GM04504 (cell line): ENCODE measurements at places on chromosomes 4 and X.
A peak's percentile ranks its signal among the peaks of the same experiment; 100 is the strongest.

GRCh38 chrX:13667919-13668318, 15.0 kb downstream of the TCEANC start:
- no peak for DNase-seq

DNA sequence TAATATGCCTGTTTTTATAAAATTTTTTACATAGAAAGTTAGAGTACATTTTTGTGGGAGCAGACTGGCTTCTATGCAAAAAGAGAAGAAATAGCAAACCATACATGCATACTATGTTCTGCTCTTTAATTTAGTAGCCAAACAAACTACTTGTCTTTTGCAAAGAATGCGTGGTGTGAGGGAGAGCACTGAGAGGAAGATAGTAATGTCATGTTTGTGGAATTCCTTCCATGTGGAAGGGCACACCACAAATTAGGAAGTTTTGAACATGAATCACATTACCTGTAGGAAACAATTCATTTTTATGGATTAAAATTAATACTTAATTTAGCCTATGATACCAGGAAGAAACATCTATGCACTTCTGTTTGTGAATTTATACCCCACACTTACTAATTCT, 1529.1 kb upstream of the ADGRL3 start:
- DNase-seq = no peak

- DNase-seq = no peak
Measured at GRCh38 chr4:81510643-81511178, 39.0 kb upstream of the RASGEF1B start.

- no peak for DNase-seq
Measured at GRCh38 chr4:113537628-113538027, 223.9 kb downstream of the CAMK2D start.

DNA sequence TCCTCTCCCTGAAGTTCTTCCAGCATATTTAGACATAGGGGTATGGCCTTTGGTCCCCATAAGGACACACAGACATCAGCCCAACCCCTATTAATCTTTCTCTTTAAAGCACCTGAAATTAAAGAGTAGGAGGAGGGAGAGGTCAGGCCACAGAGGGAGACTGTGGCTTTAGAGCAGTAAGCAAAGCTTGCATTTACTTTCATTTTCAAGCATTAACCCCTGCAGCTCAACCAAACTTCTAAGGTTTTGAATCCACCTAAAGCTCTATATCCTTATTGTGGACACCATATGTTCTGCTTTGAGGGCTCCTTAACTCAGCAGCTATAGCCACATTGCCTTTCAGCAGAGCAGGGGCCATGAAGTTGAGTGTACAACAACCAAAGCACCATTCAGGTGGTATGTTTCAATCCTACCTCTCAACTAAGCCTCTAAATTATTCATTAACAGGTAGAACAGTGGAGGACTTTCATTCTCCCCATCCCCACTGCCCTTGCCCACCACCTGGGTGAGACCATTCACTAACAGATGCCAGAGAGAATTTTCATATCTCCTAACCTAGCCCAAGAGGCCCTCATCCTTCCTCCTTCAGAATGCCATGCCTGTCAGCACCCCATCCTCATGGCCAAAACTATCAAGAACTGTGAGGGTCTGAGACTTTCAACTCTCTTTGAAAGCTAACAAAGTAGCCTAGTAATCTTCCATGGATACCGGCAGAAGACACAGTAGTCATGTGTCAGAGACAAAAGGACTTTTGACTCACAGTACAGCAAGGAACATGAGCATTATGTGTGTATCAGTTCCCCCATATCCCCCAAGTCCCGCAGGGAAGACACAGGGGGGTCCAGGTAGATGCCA, 20.8 kb downstream of the LIN54 start:
- DNase-seq = no peak

- no peak for DNase-seq
Measured at GRCh38 chr4:155615081-155615887, 51.4 kb upstream of the GUCY1A1 start.

- DNase-seq = peak; percentile 62
Measured at GRCh38 chr4:98658287-98659105, at the start of gene TSPAN5. Gene TSPAN5 (minus strand): TSS chr4:98658611.

DNA sequence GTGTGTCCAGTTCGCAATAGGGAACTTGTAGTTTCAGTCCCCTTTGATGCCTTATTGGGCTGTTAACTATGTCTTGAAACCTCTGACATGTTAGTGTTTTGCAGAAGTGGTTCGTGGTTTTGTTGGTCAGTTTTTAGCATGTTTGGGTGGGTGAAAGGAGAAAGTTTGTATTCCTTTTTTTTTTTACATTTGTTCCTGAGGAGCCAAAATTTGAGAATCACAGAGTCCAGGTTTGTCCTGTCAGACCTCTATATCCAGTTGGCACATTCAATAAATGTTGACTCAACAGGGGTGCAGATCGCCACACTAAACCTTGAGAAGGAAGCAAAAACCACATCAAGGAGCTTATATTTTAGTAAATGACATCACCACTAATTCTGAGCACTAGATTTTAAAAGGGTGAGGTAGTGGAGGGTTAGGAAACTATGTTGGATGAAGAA, 26.2 kb downstream of the DLG3 start:
- DNase-seq = no peak

DNA sequence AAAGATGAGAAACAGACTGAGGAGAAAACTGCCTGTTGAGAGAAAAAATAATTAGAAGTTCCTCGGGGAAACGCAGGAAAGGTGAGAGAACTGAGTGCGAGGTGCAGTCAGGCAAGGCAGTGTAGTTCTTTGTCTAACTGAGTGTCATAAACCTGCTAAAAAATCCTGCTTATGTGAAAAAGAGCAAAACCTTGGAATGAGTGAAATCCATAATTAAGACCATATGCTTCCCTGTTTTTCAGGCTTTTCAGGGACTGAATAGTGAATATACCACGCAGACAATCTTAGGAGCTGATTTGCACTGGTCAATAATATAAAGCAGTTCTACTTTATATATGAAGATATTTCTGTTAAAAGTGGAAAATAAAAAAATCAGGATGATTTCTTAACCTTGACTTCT, 104.9 kb downstream of the RASGEF1B start:
- no peak for DNase-seq

- peak; percentile 6 for DNase-seq
Measured at GRCh38 chrX:148601034-148601433, 100.6 kb downstream of the AFF2 start.

GRCh38 chrX:11137543-11138139, 26.5 kb downstream of the HCCS start:
- peak; percentile 33 for DNase-seq

GRCh38 chrX:21374163-21374993, at the start of gene CNKSR2:
Gene CNKSR2 (plus strand): TSS chrX:21374418. CDS start chrX:21374898, 480 bp downstream.
- DNase-seq = no peak

GRCh38 chrX:65451663-65452062, 82.9 kb downstream of the LAS1L start:
- no peak for DNase-seq

DNA sequence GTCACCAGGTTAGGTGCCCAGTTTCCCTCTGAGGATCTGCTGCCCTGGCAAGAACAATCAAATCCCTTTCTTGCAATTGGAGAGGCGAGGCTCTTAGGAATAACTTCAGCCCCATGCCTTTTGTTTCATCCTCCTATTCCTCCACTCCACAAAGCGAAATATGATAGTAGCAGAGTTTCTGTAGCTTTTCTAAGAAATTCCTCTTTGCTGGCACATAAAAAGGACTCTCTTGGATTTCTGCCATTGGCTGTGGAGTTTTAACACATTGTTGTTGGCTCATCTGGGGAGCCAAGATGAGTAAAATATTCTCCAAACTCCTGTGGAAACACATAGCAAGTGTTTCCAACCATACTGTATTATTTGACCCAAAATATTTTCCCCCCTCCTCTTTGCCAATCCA, 11.0 kb upstream of the ADGRG2 start:
- DNase-seq = no peak

- no peak for DNase-seq
Measured at GRCh38 chrX:40174854-40175510, 77.2 kb upstream of the BCOR start.

DNA sequence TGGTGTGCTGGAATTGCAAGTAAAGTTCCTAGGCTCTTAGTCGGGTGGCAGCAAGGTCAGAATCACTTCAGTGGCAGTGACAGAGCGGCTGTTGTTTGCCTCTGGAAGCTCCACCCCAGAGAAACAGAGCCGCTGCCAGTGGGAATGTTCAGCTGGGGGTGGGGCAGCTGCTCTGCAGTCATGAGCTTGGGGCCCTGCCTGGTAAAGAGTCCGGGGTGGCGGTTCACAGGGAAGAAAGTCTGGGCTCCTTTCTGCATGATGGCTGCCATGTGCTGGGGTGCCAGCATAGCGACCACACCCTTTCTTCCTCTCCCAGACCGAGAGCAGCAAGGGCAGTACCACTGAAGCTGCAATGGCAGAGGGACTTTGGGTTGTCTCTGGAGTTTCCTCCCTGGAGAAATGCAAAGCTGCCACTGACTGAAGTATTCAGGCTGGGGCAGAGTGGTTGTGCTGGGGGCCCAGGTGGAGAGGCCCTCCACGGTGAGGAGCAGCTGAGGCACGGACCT, 108.8 kb upstream of the CENPE start:
- no peak for DNase-seq

DNA sequence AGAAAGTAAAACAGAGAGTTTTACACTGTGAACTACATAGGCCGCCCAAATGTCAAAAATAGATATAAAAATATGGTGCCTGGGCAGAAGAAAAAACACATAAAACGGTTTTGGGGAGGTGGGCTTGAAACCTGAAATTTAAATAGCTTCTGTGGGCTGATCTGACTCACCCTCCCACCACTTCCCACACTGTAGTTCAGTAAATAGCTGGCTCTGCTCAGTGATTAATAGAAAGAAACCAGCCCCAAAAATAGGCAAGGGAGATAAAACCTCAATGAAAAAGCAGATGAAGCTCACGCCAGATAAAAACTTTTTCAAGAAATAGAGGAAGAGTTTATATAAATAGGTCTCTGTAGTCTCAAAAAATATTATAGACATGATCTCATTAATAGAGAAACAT, 13.2 kb upstream of the COX7B2 start:
- DNase-seq = no peak

GRCh38 chr4:181820553-181820952, 422.6 kb upstream of the TENM3 start:
- no peak for DNase-seq

DNA sequence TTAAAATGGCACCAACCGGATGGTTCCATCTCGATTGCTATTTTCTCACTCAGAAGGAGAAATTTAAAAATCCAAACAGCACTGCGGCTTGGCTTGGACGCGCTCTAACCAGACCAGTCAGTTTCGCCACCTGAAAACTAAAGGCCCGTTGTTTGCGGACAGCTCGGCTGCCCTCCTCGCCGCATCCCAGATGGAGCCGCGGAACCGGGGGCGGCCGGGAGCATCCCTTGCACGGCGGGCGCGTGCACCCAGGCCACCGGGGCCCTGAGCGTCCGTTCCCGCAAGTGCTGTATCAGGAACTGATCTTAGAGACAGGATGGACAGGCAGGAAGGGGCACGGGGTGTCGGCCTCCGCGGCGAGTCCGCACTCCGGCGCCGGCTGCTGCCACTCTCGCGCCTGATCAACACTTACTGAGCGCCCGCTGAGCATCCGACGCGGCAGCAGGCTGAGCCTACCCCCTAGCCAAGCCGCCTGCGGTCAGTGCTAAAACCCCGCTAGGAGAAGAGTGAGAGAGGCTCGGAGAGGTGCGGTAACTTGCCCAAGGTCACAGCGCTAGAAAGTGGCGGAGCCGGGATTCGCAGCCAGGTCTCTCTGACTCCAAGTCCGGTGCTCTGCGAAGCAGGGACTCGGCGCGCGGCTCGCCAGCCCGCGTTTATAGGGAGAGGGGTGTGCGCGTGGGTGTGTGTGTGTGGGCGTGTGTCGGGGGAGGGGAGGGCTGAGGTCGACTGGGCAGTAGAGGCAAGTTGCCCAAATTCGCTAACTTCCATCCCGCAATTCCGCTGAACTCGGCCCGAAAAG, at the start of gene CITED1:
Gene CITED1, minus strand, starts transcription at position 629 of the 799 bp plus-strand sequence. CDS start 3,045 bp downstream, outside the sequence.
- no peak for DNase-seq

DNA sequence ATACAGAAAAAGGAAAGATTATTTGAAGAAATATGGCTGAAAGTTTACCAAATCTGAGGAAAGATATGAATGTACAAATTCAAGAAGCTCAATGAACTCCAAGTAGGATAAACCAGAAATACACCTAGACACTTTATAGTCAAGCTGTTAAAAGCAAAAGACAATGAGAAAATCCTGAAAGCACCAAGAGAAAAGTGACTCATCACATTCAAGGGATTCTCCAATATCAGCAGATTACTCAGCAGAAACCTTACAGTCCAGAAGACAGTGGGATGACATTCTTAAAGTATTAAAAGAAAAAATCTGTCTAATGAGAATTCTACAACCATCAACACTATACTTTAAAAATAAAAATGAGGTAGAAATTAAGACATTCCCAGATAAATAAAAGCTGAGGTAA, 223.8 kb upstream of the ZCCHC13 start:
- DNase-seq = no peak

DNA sequence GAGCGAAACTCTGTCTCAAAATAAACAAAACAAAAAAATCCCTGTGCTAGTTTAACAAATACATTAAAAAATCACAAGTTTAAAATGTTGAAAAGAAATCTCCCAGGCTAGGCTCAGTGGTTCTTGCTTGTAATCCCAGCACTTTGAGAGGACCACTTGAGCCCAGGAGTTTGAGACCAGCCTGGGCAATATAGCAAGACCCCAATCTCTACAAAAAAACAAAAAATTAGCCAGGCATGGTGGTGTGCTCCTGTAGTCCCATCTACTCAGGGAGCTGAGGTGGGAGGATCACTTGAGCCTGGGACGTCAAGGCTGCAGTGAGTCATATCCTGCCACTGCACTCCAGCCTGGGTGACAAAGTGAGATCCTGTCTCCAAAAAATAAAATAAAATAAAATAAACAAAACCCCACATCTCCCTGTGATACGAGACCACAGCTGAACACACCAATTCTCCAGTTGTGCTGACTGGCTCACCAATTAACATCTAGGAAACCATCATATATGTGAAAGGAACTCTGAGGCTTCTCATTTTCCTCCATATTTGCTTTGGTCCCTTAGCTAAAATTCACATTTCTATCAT, 7.3 kb downstream of the RPS4X start:
- DNase-seq = no peak

DNA sequence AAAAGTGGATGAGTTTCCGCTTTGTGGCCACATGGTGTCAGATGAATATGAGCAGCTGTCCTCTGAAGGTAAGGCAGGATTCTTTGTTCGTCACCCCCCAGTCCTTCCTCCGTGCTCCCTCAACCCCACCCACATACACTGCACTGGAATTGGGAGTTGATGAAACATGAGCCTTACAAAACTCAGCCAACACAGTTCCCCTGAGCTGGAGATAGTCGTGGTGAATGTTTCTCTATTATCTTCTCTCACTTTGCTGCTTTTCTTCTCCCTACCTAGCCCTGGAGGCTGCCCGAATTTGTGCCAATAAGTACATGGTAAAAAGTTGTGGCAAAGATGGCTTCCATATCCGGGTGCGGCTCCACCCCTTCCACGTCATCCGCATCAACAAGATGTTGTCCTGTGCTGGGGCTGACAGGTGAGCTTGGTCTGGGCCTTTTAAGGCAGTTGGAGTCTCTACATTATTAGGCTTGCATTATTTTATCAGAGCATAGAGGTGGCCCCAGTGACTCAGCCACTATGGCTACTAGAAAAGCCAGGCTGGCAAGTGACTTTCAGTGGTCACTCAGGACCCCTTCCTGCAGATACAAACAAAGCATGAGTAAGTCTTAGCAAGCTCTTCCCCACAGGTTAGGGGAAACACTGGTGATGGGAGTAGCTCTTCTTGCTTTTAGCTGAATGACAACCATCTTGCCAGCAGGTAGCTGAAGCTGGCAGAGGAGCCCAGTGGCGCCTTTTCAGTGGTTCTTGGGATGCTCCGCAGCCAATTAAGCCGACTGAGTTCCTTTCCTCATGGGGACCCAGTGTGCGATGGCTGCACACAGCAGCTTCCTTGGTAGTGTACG, 1.6 kb downstream of the RPL10 start:
- no peak for DNase-seq

GRCh38 chr4:185931986-185932385, 120.0 kb upstream of the SORBS2 start:
- DNase-seq = no peak
